ENCODE measurements at places on chromosomes 3 and 15.

DNA sequence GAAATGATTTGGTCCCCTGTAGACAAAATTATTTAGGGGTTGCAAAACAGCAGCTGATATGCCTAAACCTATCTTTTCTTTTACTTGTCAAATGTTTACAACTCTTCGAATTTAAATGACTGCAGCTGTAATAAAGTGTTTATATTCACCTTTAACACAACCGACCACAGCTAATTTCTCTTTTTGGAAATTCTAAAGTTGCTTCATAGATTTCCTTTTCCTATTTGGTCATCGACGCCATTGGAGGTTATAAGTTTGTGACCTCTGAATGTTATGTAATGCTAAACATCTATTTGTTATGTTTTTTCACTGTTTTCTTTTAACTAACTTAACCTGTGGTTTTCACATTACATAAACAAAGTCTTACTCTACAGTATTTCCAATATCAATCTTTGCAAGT, 1094.9 kb upstream of the EPHA6 start:
- DNase-seq = no peak

GRCh38 chr3:134904776-134905646, 110.0 kb downstream of the EPHB1 start:
- no peak for DNase-seq

- no peak for DNase-seq
These were observed 30.2 kb upstream of the ZNF609 start for GRCh38 chr15:64430000-64430735.

GRCh38 chr15:47366884-47367283, 350.4 kb upstream of the SEMA6D start:
- no peak for DNase-seq

DNA sequence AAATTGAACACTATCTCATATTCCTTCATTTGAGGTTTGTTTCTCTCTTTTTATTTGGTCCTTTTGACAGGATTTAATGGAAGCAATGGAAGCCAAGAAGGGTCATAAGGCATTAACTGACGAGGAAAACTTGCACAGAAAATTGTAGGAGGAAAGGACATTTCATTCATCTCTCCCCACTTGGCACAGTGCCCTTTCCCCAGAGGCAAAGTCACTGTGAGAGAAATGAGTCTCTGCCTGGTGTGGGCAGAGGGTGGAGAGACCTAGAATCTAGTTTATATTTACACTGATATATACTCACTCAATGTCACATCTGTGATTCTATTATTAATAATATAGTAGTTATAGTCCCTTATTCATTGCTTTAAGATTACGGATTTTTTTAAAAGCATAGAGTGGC, 324.6 kb upstream of the IL12A start:
- no peak for DNase-seq

DNA sequence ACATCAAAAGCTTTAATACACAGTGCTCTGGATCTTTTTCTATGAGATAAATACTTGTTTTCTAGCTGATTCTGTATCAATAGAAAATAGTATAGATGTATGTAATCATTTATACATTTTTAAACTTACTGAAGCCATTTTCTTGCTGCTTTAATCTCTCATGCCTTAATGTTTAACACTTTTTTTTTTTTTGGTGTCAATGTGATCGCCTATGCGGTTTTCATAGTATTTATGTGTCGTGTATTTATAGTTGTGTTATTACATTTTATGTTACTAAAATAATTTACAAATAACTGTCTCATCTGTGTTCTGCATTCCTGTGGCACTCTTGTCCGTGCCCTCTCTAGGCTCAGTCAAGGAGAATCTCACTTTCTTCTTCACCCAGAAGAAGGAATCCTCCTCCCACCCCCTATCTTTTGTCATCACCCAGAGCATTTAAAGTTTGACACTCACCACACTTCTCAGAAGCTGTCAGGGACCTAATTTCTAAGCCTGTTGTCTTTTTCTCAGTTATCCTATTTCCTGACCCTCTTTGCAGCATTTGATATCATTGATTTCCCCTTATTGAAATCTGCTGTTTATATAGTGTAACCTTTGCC, 21.4 kb upstream of the GPR171 start:
- no peak for DNase-seq

GRCh38 chr15:37031198-37031597, 69.2 kb downstream of the MEIS2 start:
- no peak for DNase-seq

GRCh38 chr15:89814112-89814742, 425 bp downstream of the ANPEP start:
- no peak for DNase-seq
